ENCODE measurements at places on chromosomes 11 and 22.

DNA sequence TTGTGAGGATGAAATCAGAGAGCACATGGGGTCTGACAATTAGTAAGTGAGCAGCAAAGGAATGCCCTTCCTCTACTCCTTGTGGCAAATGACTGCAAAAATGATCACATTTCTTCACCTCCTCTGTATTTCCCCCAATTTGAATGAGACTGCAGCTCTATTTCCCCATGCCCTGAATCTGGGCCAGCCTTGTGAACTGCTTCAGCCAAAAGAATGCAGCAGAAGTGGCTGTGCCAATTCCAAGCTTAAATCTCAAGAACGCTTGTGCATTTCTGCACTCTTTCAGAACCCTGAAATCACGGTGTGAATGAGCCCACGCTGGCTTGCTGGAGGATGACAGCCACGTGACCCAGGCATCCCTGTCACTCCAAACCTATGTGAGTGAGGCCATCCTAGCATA lies 9.9 kb downstream of the SLC43A3 start:
- DNase-seq = no peak

DNA sequence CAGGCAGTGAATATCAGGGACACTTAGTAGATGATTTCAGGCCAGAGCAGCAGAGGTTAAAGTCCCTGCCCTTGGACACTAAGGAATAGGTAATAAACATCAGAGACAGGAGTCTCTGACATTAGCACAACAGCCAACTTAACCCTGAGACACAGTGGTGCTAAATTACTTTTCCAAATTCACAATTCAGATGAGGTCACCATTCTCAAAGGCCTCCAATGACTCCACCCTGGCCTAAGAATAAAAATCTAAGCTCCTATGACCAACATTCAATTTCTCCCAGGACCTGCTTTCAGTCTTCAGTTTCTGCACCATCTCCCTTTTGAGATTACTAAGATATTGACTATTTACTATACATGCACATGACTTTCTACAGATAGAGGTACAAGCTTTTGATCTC lies 42.0 kb downstream of the BLID start:
- no peak for DNase-seq

GRCh38 chr11:100991541-100991940 lies 138.1 kb downstream of the PGR start:
- no peak for DNase-seq

- no peak for DNase-seq
Observed at GRCh38 chr11:19985111-19985510, 175.2 kb downstream of the DBX1 start.

- DNase-seq = no peak
Observed at GRCh38 chr11:103608566-103608965, 427.9 kb upstream of the DDI1 start.

DNA sequence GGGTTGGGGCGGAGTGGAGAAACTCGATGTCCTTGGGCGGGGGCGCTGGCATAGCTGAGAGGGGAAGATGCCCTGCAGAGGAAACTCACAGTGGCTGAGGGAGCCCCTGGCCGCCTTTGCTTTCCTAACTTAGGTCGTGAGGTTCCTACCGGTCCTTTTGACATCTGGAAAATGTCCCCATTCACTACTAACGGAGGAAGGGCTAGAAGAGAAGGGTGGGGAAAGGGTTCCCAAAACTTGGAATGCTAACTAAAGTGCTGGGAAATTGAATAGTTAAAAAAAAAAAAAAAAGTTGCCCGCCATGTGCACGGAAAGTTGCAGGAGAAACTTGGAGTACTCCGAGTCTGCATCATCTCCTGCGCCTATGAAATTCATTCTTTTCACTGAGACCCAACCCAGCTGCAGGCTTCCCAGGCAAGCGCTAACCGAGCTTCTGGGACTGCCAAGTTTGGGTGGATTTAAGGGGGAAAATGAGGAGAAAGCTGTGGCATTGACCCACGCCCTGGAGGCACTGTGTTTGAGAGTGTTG lies 796 bp downstream of the TIMP3 start:
- DNase-seq = no peak

GRCh38 chr11:119130662-119131061 lies 9.3 kb downstream of the HINFP start:
- DNase-seq = no peak

Data from NCI-H1417 treated with DMSO at 0.1 percent for 48 hours (cell line).